ENCODE measurements at places on chromosomes 5 and 9.

DNA sequence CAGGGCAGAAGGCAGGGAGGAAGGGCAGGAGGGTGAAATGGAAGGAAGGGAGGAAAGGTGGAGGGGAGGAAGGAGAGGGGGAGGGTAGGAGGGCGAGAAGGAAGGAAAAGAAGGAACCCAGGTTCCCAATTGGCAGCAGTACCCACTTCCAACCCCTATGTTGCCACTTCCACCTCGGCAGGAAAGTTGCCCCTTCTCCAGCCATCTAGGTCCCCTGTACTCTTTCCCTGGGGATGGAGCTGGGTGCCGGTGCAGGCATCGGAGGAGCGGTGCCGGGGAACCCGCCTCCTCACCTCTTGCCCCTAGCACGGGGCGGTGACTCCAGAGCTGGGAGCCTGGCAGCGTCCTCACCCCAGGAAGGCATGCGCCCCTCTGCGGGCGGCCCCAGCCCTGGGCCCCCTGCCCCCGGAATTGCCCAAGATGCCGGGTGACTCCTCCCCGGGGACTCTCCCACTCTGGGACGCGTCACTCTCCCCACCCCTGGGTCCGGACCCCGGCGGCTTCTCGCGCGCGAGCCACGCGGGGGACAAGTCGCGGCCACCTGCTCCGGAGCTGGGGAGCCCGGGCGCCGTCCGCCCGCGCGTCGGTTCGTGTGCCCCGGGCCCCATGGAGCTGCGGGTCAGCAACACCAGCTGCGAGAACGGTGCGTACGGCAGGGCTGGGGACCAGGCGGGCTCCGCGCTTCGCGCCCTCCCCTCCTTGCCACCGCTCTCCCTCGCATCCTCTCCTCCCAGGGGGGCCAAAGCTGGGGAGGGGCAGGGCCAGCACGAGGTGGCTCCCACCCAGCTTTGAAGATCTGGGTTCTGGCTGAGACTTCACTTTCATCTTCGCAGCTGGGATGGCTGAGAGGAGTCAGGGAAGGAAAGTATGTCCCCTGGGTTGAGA lies at the start of gene NIPAL4:
Gene NIPAL4, plus strand, starts transcription at position 499 of the 885 bp plus-strand sequence. Its CDS starts 108 bp downstream, at position 607.
- peak; percentile 34 for DNase-seq

- DNase-seq: no peak
Observed at GRCh38 chr5:111738118-111738517, 18.9 kb downstream of the NREP start.

- DNase-seq: no peak
Observed at GRCh38 chr5:107330903-107331302, 339.8 kb downstream of the EFNA5 start.

DNA sequence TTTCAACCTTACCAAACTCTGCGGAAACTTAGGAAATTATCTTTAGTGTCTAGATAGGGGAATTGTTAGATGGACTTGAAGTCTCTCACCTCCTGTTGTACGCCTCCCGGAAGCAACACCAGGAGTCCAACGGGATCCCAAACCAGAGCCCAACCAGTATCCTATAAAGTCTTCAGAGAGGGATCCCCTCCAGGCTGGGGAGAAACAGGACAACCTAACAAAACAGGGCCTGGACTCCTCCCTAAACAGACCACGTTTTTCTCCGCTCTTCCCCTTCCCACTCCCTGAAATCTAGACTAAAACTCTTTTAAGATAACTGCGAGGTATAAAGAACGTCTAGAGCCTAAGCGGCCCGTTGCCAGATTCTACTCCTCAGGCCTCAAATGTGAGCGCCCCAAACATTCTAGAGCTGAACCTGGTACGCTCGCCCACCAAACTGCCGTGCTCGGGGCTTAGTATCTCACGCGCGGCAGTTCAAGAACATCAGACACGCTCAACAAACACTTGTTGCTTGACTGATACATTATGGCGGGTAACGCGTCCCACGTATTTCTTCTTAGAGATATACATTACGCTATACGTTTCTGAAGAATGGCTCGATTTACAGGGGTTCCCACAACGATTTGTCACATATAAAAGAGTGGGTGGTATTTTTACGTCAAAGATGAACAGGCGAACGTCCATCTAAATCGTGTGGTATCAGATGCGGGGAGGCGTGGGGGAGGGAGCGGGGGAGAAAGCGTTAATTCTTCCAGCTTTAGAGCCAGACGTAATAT lies 663 bp upstream of the SMIM27 start:
- DNase-seq: no peak

- DNase-seq: no peak
Observed at GRCh38 chr5:56498759-56499395, 265.7 kb upstream of the ANKRD55 start.

DNA sequence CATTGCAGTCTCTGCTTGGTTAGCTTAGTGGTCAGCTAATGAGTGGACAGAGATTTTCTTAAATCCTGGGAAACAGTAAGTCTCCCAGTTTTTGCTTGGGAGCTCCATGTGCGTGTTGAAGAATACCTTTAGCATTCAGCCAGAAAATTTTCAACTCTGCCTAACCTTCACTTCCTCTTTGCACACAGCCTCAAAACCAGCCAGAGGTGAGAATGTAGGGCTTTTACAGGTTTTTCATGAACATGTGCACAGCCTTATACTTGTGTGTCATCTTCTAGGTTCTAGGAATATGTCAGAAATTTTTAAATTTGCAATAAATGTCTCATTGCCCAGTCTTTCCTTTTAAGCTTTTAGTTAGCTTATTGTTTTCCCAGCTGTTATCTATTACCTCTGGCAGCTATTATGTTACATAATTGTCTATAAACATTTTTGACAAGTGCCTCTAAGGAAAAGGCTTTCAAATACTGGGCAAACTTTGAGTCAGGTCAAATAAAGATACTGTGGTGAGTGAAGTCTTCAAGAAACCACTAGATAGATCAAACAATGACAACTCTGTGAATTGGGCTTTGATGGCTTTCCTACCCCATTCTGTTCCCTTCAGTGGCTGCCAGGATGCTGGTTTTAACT lies 12.7 kb downstream of the ADGRV1 start:
- DNase-seq: no peak

DNA sequence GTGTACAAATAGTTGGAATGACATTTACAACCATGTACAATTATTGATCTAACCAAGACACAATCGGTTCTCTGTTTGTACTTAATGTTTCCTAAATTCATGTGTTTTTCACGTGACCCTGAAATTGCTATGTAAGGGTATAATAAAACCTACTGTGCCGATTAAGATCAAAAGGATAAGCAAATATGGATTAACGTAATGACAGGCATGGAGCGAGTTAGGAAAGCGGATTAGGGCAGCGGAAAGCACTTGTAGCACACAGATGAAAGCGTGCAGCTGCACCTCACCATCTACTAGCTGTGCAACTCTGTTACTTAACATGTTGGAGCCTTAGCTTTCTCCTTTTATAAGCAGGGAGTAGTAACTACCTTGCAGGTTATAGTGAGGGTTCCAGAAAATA lies 38.3 kb upstream of the ZFYVE16 start:
- no peak for DNase-seq

DNA sequence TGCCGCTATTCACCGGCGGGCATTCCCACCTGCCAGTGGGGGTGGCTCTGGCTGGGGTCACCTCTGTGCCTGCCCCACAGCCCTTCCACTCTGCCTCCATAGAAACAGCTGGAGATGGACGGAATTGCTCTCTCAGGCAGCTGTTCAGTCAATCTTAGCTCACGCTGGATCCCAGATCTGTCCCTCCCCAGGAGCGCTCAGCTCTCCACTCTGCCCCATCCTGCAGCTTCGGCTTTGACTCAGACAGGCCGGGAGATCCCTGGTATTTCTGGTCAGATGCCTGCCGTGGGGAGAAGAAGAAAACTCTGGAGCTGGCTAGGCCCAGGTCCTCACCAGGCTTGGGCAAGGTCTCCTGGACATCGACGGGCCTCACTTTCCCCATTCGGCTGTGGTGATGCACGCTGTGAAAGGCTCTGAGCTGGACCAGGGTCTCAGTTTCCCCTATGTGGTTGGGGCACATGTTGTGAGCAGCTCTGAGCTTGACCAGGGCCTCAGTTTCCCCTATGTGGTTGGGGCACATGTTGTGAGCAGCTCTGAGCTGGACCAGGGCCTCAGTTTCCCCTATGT lies 7.6 kb upstream of the SLC9A3 start:
- DNase-seq: no peak

GRCh38 chr9:135198586-135199285 lies 111.3 kb downstream of the OLFM1 start:
- DNase-seq: no peak

- no peak for DNase-seq
Observed at GRCh38 chr5:120465436-120465961, 1.4 kb downstream of the PRR16 start.

DNA sequence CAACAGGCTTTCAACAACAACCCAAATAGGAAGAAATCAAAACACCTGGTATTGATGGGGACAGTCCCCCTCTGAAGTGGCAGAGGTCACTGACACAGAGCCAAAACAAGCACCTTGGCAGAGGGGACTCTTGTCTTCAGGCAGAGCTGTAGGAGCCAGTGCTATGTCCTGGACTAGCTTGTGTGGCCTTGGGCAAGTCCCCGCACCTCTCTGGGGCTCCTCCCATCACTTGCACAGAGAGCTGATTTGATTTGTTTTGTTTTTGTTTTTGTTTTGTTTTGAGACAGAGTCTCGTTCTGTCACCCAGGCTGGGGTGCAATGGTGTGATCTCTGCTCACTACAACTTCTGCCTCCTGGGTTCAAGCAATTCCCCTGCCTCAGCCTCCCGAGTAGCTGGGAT lies 100.8 kb downstream of the C9orf50 start:
- DNase-seq: no peak

DNA sequence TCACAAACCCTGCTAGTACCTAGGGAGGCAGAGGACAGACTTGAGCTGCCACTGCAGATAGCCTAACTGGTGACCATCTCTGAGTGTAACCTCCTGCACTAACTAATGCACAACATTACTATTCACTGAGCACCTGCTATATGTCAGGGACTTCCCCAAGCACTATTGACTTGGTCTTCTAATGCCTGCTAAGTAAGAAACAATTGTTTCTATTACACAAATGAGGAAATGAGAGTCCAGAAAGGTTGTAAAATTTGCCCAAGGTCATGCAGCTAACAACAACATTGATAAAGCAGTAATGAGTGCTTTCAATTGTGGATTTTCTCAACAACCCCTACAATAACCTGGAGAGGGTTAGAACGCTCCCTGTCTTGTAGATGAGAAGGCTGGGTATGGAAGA lies 183.7 kb downstream of the ZNF462 start:
- DNase-seq: no peak

GRCh38 chr5:59863777-59864176 lies 29.7 kb downstream of the PDE4D start:
- DNase-seq: no peak

DNA sequence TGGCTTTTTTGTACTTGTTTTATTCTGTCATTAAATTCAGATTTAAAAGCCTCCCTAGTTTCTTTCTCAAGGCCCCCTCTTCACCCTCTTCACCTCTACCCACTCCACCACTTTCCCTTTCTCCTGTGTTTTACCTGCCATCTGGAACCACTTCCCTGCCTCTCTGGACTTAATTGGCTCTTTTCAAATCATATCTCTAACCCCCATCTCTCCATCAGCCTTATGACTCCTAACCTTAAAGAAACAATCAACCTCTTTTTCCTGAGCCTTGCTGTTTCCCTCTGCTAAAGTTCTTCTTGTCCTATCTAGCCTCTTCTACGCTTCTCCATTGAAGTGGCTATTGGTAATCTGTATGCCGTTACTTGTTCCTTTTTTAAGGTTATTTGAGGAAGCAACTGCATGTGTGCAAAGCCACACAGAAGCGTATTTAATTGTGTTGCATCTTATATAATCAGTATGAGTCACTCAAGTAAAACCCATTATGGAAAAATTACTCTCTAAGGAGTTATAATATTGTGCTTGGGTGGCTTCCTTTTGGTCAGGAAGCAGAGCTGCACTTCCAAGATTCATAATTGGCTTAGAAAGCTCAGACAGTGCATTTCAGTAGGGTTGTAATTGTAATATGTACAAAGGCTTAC lies 653.6 kb upstream of the ITGA1 start:
- no peak for DNase-seq

- DNase-seq: no peak
Observed at GRCh38 chr5:54570916-54571315, 53.4 kb downstream of the SNX18 start.

DNA sequence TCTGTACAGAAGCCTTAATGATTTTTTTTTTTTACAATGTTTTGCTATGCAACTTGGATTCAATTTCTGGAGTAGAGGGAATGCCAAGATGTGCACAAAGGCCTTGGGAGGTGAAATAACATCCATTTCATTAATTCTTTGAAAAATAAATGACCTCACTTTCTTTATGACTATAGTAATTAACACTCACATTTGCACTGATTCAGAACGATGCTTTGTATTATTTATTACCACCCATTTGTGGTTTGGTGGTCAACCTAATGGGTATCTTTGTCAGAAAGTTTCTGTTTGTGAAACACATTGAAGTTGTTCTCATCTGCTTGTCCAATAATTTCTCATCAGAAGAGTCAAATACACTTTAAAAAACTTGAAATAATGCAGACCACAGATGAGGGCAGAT lies 169.3 kb downstream of the NTRK2 start:
- no peak for DNase-seq

DNA sequence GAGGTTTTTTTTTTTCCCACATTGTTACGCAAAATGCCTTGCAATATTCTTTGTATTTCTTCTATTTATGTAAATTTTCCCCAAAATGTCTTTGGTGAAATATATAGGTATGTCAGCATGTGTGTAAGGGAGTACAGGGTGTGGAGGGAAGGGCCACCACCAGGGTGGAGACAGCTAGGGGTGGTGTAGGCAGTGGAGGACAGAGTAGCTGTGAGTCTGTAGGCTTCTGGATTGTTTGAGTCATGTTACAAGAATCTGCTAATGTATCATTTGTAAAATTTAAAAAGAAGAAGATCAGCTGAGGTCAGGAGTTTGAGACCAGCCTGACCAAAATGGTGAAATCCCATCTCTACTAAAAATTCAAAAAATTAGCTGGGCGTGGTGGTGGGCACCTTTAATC lies 175.5 kb downstream of the NXNL2 start:
- DNase-seq: no peak

DNA sequence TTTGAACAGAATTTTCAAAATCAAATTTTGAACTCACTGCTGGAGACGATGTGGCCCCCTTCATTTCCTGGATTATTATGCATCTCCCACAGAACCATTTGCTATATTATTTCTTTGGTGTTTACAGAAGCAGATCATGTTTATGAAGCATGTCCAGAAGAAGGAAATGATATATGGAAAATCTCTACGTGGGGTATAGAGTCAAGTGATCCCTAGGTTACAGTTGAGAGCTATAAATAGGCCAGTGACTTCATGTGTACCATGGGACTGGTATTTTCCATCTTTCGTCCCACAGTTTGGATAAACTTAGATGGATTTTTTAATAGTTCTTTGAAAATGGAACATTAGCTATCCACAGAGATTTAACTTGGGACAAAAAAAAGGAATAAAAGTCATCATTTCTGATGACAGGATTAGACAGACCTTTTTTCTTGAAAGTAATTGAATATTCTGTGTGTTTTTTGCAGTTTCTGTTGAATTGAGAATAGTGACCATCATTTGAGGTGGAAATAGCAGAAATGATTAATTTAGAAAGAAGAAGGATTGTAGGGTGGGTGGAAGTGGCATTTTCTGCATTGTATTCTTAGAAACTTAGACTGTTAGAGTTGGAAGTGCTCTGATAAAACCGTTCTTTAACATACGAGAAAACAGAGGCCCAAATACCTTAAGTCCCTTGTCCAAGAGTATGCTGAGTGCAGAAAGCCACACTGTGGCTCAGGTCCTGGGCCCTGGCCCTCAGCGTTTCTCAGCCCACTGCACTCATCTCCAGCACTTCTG lies 136.4 kb downstream of the PIP5K1B start:
- no peak for DNase-seq

- DNase-seq: no peak
Observed at GRCh38 chr9:106697390-106697749, 165.6 kb upstream of the ZNF462 start.

GRCh38 chr9:35488021-35488420 lies 1.9 kb upstream of the RUSC2 start:
- no peak for DNase-seq

- DNase-seq: no peak
Observed at GRCh38 chr9:5513966-5514616, 3.8 kb downstream of the PDCD1LG2 start.

Measured in GM12892 (cell line).